Fibroblast of pulmonary artery (primary cell): ENCODE measurements at places on chromosomes 6 and 20.
A peak's percentile ranks its signal among the peaks of the same experiment; 100 is the strongest.

- DNase-seq, result no peak
Observed at GRCh38 chr6:23510778-23511510, 615.1 kb upstream of the NRSN1 start.

- no peak for DNase-seq
Observed at GRCh38 chr6:139271056-139271455, 20.7 kb downstream of the TXLNB start.

- DNase-seq, result no peak
Observed at GRCh38 chr6:83292900-83293843, 100.0 kb downstream of the RWDD2A start.

GRCh38 chr6:127460465-127460864 is 1.3 kb upstream of the KIAA0408 start:
- no peak for DNase-seq

DNA sequence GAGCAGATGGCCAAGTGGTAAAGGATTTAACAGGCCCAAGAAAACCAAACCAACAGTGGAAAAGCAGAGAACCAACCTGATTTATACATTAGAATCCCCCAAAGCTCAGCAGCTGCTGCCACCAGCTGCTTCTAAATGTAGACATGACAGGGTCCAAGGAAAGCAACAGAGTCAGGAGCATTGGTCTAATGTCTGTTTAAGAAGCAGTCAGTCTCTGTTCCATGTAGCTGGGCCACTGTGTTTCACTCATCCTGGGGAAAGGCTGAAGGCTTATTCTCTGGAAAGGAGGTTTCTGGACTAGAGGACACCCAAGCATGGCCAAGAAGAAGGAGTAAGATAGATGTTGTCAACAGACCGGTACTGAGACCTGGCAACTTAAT is 75.4 kb downstream of the TMEM244 start:
- DNase-seq, result no peak

DNA sequence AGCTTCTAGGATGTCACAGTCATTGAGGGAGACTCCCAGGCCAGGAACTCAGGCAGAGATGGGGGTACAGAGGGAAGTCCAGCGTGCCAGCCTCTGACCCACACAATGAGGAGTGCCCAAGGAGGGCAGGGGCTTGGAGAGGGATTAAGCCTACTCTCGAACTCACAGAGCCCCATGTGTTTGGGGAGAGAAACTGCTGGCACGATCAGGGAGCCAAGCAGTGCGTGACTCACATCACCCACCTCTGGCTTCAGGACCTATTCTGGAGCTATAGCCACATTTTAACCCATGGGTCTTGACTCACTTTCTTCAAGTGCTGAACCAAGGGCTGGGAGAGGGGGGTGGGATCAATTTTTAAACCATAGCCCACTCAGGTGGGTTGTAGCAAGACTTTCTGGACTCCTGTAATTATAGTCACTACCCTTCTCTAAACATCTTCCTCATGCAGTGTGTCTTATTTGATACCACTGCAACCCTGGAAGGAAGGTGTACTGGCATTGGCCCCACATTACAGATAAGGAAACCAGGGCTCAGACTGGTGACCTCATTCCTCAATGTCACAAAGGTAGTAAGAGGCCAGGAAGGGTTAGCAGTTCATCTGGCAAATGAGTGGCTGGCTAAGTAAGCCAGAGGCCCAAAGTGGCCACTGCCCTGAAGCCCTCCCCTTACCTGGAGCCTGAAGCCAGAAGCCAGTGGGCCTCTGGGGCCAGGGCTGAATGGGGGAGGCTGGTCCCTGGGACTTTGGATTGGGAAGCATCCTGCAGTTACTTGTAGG is 12.0 kb downstream of the FOXP4 start:
- no peak for DNase-seq

GRCh38 chr6:3283641-3284435 is 25.1 kb downstream of the PSMG4 start:
- DNase-seq, result no peak

DNA sequence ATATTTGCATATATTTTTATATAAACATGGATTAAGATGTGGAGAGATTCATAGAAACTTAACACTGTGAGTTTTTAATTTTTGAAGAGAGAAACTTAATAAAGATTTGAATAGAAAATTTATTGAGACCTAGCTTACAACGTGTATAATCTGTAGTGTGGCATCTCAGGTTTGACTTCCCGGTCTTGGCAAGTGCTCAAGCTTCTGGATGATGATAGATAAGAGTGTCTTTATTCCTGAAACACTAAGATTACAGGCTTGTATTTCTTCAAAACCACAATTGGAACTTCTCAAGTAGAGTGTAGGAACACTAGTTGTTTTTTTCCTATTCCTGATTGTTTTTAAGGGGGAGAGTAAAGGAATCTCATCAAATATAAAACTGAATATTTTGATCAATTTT is 64.6 kb upstream of the NOTCH4 start:
- DNase-seq, result no peak

DNA sequence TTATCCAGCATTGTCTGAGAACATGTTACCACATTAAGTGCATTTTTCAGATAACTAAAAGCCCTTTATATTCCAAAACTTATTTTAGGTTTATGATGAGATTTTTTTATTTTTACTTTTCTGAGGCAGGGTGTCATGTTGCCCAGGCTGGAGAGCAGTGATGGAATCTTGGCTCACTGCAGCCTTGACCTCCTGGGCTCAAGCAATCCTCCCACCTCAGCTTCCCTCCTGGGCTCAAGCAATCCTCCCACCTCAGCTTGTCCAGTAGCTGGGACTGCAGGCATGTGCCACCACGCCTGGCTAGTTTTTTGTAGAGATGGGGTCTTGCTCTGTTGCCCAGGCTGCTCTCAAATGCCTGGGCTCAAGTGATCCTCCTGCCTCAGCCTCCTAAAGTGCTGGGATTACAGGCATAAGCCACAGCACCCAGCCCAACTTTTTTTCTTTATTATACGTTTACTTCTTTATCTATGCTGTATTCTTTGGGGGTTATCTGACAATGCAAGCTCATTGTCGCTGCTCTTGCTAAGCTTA is 6.2 kb downstream of the DYNLT1 start:
- no peak for DNase-seq

GRCh38 chr6:29527126-29527525 is 32.4 kb downstream of the UBD start:
- no peak for DNase-seq

- DNase-seq, result no peak
Observed at GRCh38 chr20:44198872-44199271, 11.7 kb downstream of the OSER1 start.

- DNase-seq, result no peak
Observed at GRCh38 chr6:113648698-113649097, 208.4 kb upstream of the MARCKS start.

- no peak for DNase-seq
Observed at GRCh38 chr6:20233007-20233730, 20.9 kb upstream of the MBOAT1 start.

DNA sequence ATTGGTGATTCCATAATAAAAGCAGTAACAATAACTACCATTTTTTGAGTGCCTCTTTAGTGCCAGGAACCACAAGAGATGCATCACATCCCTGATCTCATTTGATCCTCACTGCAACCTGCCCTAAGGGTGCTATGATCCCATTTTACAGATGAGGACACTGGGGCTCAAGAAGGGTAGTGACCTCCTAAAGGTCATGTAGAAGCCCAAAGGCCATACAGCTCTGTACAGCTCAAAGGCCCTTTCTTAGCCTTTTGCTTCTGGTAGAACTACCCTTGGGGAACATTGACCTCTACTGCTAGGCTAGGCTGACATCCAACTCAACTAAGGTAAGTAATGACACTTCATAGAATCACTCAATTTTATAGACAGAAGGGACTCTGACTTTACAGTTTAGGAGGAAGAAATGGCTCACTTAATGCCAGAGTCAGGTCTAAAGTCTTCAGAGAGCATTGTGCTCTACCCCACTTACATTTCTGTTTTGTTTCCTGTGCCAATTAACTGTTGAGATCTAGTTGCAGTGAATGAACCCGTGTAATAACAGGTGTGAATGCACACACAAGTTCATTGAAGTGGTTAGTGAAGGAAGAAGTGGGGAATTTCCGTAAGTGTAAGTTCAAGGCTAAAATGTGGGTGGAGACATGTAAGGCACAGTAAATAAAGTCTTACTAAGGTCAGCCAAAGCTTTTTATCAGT is 10.7 kb downstream of the SLC9A8 start:
- DNase-seq, result no peak

DNA sequence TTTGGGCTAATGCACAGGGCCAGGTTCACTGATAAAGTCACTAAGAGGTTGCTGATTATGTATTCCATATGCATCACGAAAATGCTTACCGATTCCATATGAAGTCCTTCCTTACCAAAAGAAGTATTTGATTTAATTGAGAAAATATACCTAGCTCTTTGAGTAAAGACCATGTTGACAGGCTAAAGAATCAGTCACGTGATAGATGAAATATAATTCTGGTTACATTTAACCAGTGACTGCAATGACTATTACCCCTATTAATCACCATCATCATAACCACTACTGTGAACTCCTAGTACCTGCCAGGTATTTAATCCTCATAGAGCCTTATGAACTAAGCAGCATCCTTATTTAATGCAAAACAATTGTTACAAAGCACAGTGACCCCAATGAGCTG is 110.1 kb downstream of the HIVEP2 start:
- DNase-seq, result no peak

DNA sequence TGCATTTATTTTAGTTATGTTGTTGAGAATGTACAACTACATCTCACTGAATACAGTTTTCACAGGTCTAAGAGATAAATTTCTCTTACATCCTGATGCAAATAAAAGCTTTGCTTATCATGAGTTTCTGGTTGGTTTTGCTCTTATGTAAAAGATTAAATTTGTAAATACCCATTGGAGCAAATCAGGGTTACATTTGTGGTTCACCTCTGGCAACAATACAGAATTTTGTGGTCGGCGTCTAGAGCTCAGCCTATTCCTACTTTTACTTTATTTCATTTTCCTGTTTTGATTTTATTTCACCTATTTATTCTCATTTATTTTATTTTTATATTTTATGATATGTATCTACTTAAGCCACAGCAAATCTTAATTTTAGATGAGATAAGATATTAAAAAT is 271.9 kb upstream of the MARCKS start:
- no peak for DNase-seq

- DNase-seq, result no peak
Observed at GRCh38 chr20:11296221-11296620, 621.5 kb upstream of the BTBD3 start.

DNA sequence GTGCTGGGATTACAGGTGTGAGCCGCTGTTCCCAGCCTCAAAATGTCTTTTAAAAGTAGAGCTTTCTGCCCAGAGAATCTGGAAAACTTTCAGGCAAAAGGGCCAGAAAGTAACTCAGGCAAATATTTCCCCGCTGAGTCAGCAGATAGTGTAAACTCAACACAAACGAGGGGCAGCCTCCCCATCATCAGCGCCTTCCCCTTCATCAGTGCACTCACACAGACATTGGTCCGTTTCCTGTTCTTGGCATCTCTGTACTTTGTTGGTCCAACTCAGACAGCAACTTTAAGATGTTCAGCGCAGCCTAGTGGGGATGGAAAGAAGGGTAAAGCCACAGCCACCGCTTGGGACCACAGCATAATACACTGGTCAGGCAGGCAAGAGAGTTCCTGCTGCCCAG is 69.5 kb downstream of the CSE1L start:
- DNase-seq, result peak; percentile 50

GRCh38 chr20:34875642-34876405 is 588 bp upstream of the ACSS2 start:
- peak; percentile 99 for DNase-seq

- no peak for DNase-seq
Observed at GRCh38 chr6:78397499-78397898, 469.9 kb upstream of the IRAK1BP1 start.

- DNase-seq, result no peak
Observed at GRCh38 chr6:139600919-139601475, 226.5 kb upstream of the CITED2 start.
